Nephron progenitor cell (in vitro differentiated cells): ENCODE measurements at places on chromosomes 7 and 10.

- DNase-seq, result peak; percentile 18
Observed at GRCh38 chr10:30215623-30216022, 133.5 kb downstream of the MTPAP start.

DNA sequence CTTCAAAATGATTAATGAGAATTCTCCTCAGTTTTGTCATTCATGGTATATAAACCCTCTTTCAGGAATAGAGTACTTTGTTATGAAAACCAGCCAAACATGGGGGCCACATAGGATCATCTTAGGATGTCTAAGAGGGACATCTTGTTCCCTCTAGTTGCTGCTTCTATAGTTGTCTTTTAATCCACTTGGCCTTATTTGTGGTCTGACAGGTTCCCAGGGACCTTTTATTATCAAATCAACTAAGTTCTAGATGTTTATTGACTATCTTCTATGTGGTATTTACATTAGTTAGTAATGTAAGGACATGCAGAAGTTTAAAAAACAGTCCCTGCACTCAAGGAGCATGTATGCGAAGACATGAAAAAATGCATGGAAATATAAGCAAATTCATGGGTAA lies 1.6 kb upstream of the ZC3HAV1 start:
- DNase-seq, result no peak

DNA sequence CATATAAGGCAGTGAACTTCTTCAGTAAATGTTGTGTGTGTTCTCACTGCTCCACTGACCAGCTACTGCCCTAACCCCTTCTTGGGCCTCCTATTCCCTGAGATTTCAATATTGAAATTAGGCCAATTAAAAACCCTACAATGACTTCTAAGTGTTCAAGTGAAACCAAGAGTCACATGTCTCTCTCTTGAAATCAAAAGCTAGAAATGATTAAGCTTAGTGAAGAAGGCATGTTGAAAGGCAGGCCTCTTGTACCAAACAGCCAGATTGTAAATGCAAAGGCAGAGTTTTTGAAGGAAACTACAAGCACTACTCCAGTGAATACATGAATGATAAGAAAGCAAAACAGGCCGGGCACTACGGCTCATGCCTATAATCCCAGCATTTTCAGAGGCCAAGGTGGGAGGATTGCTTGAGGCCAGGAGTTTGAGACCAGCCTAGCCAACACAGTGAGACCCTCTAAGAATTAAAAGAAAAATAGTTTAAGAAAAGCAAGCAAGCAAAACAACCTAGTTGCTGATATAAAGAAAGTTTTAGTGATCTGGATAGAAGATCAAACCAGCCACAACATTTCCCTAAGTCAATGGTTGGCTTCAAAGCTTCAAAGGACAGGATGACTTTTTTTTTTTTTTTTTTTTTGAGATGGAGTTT lies 22.3 kb downstream of the BRAF start:
- no peak for DNase-seq

DNA sequence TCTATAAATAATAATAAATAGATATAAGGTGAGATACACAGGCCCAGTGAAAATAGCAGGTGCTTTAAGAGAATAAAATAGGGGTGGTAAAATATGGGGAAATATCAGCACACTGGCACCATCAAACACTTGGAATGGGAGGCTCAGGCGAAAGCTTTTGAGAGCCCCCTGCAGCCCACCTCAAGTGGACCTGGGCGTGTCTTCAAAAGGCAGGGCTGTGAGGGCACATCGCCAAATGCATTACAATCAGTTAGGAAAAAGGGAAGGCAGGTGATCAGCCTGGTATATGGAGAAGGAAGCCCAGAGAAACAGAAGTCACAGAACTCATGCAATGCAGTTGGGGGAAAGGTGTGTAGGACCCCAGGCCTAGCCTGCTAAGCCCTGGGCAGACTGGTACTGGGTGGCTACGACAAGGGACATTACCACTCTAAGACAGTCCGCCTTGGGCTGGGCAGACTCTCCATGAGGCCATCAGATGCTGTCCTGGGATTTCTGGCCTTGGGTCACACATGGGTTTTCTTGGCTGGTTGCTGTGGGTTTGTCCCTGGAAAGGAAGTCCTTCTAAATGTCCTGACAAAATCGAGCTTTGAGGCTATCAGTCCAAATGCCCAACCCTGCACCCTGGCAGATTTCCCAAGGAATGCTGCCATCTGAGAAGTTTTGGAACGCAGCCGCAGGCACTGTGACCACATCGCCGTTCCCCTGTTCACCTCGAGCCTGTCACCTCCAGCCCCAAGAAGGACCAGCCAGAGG lies 330.6 kb downstream of the GRID1 start:
- DNase-seq, result no peak

GRCh38 chr10:103513380-103514060 lies 20.0 kb downstream of the NEURL1 start:
- DNase-seq, result no peak

DNA sequence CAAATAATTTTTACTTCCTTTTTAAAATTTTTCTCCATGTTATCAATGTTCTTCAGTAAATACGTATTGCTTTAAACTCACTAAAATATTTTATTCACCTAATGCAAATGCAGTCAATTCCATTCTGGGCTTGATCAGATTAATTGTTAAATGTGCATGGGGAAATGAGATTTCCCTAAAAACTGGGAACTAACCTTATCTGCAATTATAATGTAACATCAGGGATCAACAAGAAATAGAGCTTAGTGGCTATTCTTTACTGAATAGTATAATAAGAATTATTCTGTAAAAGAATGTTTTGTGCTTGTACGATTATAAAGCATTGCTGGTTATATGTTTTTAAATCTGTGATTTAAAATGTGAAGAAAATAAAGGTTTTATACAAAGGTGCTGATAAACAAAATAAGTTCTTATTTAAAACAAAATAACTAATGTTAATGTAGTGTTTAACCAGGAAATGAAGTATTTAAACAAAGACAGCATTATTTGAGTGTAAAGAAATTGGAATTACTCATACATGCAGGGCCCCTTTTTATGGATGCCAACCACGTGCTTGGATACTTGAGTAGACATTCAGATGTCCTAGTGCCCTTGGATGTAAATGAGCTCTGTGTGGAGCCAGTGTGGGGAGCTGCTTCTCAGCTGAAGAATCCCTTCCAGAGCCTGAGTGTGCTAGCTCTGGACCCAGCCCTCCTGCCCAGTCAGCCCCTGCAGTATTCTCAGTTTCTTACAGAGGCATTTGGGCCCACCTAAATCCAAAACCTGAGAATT lies 84.2 kb downstream of the REEP3 start:
- no peak for DNase-seq

- DNase-seq, result peak; percentile 60
Observed at GRCh38 chr7:129188892-129189660, 643 bp downstream of the SMO start.

- no peak for DNase-seq
Observed at GRCh38 chr7:31892099-31892829, 177.9 kb downstream of the PDE1C start.

DNA sequence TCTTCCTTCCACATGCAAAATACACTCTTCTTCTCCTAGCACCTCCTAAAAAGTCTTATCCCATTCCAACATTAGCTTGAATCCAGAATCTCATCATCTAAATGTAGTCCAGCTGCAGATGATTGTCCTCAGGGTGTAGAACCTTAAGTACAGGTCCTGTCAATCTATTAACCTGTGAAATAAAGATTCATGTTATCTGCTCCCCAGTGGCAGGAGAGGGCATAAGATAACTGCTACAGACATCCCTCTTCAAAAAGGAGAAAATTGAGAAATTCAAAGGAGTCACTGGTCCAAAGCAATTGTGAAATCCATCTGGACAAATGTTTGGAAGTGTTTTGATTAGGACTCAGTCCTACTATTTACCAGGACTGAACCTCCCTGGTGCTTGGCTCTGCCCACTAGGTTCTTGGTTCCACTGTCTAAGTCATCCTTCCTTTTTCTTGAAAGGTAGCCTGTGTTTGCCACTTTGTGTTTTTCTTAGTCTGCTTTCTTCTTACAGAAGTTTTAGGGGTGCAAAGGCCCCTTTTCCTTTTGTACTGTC lies 96.2 kb downstream of the ADD3 start:
- DNase-seq, result no peak

- peak; percentile 20 for DNase-seq
Observed at GRCh38 chr7:89623018-89623672, 531.1 kb upstream of the STEAP1 start.

- DNase-seq, result no peak
Observed at GRCh38 chr7:42414941-42415505, 178.0 kb upstream of the GLI3 start.

- no peak for DNase-seq
Observed at GRCh38 chr10:35208949-35209613, 82.4 kb downstream of the CREM start.

DNA sequence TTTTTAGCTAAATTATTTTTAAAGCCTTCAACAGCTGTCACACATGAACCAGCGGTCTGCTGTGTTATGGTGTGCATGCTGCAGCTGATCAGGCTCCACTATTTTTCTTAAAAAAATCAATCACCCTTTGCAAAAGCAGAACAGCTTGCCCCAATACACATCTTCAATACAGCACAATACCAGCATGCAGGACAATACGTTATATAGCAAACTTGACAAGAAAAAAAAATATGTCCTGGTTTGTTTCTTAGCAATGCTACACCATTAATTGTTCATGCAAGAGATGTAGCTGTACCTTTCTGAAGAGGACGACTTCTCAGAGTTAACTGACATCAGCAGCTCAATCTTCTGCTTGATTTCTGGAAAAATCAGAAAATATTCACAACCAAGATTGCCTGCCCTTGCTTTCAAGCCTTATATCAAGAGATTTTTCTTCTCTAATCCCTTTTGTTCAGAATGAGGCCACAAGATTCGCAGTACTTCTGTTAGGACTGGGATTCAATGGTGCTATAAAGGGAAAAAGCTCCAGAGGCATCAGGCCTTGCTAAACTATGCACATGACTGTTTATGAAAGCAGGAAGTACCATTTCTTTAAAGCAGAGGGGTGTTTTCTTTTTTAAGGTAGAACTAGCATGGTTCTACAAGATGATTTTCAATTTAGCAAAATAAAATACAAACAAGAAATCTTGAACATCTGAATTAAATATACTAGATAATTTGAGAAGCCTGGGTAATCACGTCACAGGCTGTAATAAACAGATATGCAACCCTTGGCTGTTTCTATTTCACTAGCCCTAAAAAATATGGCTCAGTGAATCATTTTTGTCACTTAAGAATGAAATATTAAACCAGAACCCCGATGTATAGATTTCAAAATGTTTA lies 120.0 kb downstream of the SRPK2 start:
- DNase-seq, result no peak
